Kidney (tissue), 22 donors: ENCODE measurements at places on chromosomes 2 and 18. TPM values are rescaled to one million over a fixed set of nuclear protein-coding genes. Genes with fewer than 3 reads are reported as not detected.

- H3K36me3 ChIP-seq = no peaks in the 10 kb centered on the region
- H3K27me3 ChIP-seq = no peaks in the 10 kb centered on the region
- H3K27ac ChIP-seq = no peak overlapping the region
- DNase-seq = no peak
- no peak overlapping the region for H3K4me3 ChIP-seq
These were observed 261.8 kb upstream of the FANCL start for GRCh38 chr2:58502931-58503330.

GRCh38 chr2:11865805-11866204, 119.4 kb downstream of the LPIN1 start:
- H3K4me1 ChIP-seq = peaks cover 2% of the 10 kb centered on the region
- H3K27me3 ChIP-seq = no peaks in the 10 kb centered on the region

- H3K4me1 ChIP-seq = peaks cover 8% of the 10 kb centered on the region
- no peak for DNase-seq
- H3K27ac ChIP-seq = no peak overlapping the region
These were observed 263.0 kb downstream of the LPIN1 start for GRCh38 chr2:12009323-12009905.

DNA sequence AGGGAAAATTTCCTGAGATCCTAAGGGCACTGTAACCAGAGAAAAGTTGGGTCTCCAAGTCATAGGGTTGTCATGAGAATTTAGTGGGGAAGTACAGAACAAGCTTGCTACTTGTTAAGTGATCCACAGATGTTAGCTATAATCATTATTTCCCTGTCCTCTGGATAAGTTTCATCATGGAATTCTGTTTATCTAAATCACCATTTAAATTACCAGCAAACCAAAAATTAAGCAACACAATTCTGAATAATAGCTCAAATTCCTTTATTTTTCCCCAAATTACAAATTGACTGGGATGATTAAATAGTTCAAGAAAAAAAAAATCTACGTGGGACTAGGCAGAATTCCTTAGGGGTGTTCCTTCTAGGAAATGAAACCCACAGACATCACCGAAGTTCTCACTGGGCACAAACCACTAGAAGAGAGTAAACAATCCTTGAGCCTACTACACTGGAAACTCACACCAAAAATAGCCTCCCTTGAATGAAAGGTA, 159.5 kb downstream of the COL6A3 start:
- H3K36me3 ChIP-seq = no peaks in the 10 kb centered on the region
- H3K4me3 ChIP-seq = no peak overlapping the region
- H3K4me1 ChIP-seq = no peaks in the 10 kb centered on the region
- no peaks in the 10 kb centered on the region for H3K27me3 ChIP-seq
- H3K27ac ChIP-seq = no peak overlapping the region

GRCh38 chr18:38045845-38046244, 480.2 kb upstream of the CELF4 start:
- H3K27ac ChIP-seq = no peak overlapping the region
- DNase-seq = no peak
- no peak overlapping the region for H3K4me3 ChIP-seq
- no peaks in the 10 kb centered on the region for H3K27me3 ChIP-seq

DNA sequence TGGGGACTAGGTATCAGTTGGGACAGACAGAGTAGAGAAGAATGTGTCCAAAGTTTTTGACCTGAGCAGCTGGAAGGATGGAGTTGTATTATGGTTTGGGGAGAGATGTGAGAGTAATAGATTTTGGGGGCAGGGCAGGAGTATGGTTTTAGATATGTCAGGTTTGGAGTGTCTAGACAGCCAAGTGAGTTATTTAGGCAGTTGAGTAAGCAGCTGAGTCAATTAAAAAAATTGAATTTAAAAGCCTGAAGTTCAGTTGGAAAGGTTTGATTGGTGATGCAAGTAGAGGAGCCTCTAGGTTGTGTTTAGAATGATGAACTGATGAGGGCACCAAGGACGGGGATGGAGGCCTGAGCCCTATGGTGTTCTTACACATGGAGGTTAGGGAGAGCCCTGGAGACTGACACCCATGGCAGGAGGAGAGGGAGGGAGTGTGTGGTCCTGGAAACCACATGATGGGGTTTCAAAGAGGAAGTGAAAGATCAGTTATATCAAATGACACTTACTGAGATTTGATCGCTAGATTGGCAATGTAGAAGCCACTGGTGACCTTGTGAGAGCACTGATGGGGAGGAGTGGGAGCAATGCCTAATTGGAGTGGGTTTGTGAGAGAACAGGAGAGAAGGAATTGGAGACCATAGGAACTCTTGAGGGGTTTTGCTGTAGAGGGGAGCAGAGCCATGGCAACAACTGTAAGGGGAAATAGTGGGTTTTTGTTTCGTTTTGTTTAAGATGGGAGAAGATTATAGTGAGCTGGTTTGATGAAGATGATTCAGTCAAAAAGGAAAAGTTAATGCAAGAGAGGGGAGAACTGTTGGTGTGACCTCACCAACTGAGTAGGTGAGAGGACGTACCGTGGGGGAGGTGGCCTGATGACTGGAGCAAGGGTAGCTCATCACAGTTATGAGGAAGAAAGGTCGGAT, 10.3 kb downstream of the ITGA6 start:
- no peak overlapping the region for H3K4me3 ChIP-seq
- peaks cover 6% of the 10 kb centered on the region for H3K4me1 ChIP-seq
- H3K36me3 ChIP-seq = no peaks in the 10 kb centered on the region
- no peak for DNase-seq
- no peak overlapping the region for H3K27ac ChIP-seq

- no peak for DNase-seq
- H3K4me3 ChIP-seq = no peak overlapping the region
- H3K4me1 ChIP-seq = peaks cover 8% of the 10 kb centered on the region
- no peaks in the 10 kb centered on the region for H3K36me3 ChIP-seq
- no peak overlapping the region for H3K27ac ChIP-seq
These were observed 220.4 kb upstream of the SPOPL start for GRCh38 chr2:138280999-138281695.

DNA sequence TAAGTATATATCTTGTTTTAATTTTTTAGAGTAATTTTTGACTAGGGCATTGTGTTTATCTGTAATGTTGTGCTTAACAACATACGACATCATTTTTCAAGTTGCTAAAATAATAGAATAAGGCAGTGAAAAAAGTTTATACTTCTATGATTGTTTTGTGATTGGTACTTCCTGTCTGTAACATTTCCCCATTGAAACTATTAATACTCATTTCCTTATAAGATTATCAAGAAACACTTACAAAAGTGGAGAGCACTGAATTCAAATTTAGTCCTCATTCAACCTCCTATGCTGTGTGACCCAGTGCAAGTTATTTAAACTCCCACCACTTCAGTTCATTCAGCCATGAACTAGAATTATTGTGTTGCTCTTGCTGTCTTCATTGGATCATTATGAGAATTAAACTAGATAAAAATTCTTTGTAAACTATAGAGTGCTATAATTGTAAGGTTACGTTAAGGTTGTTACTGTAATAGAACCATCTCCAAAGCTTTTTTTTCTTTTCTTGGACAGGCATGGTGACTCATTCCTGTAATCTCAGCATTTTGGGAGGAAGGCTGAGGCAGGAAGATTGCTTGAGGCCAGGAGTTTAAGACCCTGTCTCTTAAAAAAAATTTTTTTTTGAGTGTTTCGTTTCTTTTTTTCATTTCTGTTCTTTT, 2.8 kb downstream of the ETAA1 start:
- H3K27me3 ChIP-seq = no peaks in the 10 kb centered on the region
- peaks cover 3% of the 10 kb centered on the region for H3K36me3 ChIP-seq
- no peak overlapping the region for H3K27ac ChIP-seq
- H3K4me3 ChIP-seq = no peak overlapping the region

DNA sequence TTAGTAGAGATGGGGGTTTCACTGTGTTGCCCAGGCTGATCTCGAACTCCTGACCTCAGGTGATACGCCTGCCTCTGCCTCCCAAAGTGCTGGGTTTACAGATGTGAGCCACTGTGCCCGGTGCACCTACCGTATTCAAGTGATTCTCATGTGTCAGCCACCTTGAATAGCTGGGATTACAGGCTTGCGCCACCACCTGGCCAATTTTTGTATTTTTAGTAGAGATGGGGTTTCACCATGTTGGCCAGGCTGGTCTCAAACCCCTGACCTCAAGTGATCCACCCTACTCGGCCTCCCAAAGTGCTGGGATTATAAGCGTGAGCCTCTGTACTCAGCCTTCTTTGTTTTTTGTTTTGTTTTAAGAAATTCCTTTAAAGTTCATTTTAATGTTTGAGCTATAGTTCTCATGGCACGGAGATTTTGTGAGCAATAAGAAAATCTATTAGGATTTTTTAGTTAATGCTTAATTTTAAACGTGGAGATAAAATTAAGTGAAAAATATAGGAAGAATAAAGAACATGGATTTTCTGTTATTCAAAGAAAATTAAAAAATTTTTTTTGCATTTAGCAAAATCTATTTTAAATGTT, 242.6 kb downstream of the PHLPP1 start:
- no peaks in the 10 kb centered on the region for H3K27me3 ChIP-seq
- H3K27ac ChIP-seq = no peak overlapping the region

DNA sequence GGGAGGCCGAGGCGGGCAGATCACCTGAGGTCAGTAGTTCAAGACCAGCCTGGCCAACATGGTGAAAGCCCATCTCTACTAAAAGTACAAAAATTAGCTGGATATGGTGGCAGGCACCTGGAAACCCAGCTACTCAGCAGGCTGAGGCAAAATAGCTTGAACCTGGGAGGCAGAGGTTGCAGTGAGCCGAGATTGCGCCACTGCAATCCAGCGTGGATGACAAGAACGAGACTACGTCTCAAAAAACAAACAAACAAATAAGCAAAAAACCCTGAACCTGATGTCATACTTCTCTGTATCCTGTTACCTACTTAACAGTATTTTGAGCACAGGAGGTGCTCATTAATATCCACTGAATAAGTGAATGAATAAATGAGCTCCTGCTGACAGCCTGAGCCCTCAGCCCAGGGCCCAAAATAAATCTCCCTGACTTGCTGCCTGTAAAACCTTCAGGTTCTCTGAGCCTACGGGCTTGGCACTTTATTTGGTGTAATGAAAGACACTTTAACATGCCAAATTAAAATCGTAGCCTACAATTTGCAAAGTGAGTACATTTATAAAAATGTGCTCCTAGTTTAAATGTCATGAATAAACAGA, 215.1 kb downstream of the ZNF385B start:
- H3K4me3 ChIP-seq = no peak overlapping the region
- no peak overlapping the region for H3K27ac ChIP-seq
- peak; percentile 17 for DNase-seq
- no peaks in the 10 kb centered on the region for H3K4me1 ChIP-seq
- H3K27me3 ChIP-seq = no peaks in the 10 kb centered on the region

DNA sequence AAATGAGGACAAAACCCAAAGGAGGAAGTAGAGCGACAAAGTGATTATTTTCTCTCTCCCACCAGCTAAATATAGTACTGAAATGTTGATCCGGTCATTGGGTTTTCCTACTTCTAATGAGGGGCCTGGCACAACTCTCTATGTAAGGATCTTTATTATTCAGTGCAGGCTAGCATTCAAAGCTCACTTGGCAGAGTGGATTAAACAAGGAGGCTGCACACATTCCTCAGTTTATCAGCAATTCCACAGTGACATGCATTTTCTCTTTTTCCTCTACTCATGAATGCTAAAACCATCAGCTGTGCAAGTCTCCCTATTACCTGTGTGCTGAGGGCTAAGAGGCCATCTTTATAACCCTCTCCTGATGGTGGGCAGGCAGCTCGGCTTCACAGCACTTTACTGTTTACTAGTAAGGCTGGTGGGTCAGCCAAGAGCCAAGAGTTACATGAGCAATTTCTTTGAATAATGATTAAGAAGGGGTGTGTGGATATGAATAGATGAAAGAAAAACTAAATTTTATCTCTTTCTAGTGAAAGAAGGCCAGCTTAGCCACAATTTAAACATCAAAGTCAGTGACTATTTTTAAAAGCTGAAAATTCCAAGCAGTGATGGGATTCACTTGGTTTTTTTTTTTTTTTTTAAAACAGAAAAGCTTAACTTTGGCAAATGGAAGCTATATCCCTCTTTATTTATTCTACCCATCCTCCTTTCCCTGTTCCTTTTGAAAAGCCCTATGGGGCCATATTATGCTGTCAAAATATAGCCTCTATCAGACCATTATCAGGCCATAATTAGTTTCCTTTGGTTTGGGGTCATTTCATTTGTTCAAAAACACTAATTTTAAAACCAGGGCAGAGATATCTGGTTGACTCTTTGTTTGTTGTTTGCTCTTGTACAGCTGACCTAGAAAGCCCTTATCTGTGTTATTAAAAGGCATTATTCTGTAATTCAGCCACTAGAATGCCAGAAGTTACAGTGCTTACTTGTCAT, 111.0 kb downstream of the RBM43 start:
- no peaks in the 10 kb centered on the region for H3K27me3 ChIP-seq
- no peaks in the 10 kb centered on the region for H3K36me3 ChIP-seq
- H3K4me3 ChIP-seq = no peak overlapping the region
- H3K27ac ChIP-seq = no peak overlapping the region
- H3K4me1 ChIP-seq = no peaks in the 10 kb centered on the region
- DNase-seq = no peak

DNA sequence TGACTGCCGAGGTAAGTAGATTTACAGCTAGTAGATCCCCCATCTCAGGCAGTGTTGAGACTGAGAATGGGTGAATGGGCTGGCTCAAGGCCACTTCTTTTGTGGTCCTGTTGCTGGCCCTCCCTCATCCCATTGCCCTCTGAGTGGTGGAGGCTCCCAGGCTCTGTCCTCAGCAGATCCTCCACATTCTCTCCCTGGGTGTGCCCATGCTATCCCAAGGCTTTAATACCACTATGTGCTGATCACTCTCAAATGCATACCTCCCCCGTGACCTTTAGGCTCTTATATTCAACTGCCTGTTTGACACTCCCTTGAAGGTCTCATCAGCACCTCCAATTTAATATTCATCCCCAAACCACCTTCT, 271.8 kb downstream of the GLI2 start:
- H3K36me3 ChIP-seq = no peaks in the 10 kb centered on the region
- H3K4me3 ChIP-seq = no peak overlapping the region
- DNase-seq = no peak
- no peak overlapping the region for H3K27ac ChIP-seq
- H3K4me1 ChIP-seq = no peaks in the 10 kb centered on the region

DNA sequence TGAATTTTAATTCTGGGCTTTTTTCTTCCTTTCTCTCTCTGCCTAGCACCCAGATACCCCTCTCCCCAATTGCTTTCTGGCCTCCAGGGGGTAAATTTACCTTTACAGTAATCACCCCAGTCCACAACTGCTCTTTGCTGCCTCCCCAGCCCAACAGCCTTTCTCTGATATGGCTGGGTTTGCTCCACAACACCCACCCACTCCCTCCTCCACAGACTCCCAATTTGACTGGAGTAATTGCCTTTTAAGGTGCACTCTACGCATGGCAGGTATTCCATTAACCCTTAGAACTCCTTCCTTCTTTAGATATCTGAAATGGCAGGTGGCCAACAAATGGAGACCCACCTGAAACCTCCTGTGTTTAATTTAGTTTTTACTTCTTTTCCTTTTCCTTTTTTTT, 3.6 kb downstream of the CELF4 start:
- H3K36me3 ChIP-seq = no peaks in the 10 kb centered on the region
- H3K27me3 ChIP-seq = peaks cover 6% of the 10 kb centered on the region
- H3K4me3 ChIP-seq = no peak overlapping the region
- no peaks in the 10 kb centered on the region for H3K4me1 ChIP-seq
- H3K27ac ChIP-seq = no peak overlapping the region
- no peak for DNase-seq

The STARD6 gene
- 0.19 TPM for total RNA-seq

The DSG1 gene
- total RNA-seq = not detected

The EVA1A gene
- total RNA-seq = 28.1 TPM
